Dermis blood vessel endothelial cell (primary cell): ENCODE measurements at places on chromosomes 11 and 22.
A peak's percentile ranks its signal among the peaks of the same experiment; 100 is the strongest.

- DNase-seq = peak; percentile 35
These were observed 230.8 kb downstream of the CTTN start for GRCh38 chr11:70628855-70629844.

DNA sequence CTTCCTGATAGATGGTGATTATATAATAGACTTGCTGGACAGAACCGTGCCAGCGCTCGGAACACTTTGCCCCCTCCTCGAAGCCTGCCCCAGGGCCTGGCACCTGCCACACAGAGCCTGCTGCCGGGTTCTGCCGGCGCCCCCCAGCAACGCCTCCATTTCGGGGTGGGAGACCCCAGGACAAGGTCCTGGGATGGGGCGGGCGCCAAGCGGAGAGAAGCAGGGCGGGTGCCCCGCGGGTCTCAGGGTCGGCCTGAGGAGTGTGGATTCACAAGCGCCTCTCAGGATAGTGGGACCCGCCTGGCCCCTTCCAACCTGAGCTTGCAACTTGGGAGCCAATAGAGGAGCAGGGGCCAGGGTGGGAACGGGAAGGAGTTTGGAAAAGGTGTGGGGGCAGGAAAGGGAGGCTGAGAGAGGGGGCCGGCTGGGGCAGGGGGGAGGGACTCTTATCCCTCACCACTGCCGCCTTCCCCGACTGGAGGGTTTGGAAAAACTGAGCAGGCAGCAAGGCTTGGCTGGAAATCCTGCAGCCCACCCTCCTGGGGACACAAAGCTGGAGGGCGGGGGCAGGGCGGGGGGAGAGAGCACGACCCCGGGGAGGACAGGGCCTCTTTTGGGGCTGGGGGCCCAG lies 3.3 kb upstream of the BCL9L start:
- peak; percentile 74 for DNase-seq

DNA sequence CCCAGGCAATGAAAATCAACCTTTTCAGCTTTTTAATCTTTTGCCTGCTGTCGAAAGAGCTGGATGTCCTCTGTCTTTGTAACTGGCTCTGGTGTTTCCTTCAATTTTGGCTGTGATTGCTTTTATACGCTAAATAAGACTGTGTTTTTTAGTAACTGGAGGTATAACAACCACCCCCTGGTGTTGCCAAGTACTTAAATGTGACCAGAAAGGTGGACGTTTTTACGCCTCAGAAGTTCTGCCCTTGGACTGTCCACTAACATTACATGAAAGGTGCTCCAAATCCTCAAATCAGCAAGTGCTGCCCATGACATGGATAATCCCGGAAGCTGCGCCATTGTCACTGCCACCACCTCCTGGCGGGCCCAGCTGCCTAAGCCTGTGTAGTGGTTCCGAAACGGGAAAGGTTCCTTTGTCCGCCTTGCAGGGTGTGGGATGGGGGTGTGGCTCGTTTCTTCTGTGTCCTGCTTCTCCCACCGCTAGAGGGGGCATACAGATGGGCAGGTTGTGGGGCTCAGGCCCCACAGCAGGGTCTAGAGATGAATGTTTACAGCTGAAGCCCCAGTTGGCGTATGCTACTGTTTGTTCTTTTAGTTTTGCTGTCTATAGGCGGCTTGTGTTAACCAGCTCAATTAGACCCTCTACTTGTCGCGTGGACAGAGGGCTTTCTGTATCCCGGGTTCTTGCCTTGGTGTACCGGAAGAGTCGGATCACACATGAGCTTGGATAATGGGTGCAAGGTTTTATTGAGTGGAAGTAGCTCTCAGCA lies 82.2 kb upstream of the SEPTIN5 start:
- peak; percentile 69 for DNase-seq

- DNase-seq = no peak
These were observed 48.0 kb upstream of the CEP126 start for GRCh38 chr11:101866619-101867491.

- no peak for DNase-seq
These were observed 159.1 kb upstream of the NECTIN1 start for GRCh38 chr11:119888119-119888518.

GRCh38 chr11:64876229-64876750 lies 2.1 kb downstream of the EHD1 start:
- no peak for DNase-seq
